Chondrocyte (in vitro differentiated cells): ENCODE measurements at places on chromosomes 16 and 17.

- DNase-seq, result no peak
Measured at GRCh38 chr17:58969156-58969555, 137.5 kb downstream of the TRIM37 start.

- DNase-seq, result peak; percentile 66
Measured at GRCh38 chr17:3980381-3981014, 16.3 kb upstream of the ATP2A3 start.

GRCh38 chr16:71885261-71885650, 1.3 kb upstream of the ZNF821 start:
- DNase-seq, result no peak

DNA sequence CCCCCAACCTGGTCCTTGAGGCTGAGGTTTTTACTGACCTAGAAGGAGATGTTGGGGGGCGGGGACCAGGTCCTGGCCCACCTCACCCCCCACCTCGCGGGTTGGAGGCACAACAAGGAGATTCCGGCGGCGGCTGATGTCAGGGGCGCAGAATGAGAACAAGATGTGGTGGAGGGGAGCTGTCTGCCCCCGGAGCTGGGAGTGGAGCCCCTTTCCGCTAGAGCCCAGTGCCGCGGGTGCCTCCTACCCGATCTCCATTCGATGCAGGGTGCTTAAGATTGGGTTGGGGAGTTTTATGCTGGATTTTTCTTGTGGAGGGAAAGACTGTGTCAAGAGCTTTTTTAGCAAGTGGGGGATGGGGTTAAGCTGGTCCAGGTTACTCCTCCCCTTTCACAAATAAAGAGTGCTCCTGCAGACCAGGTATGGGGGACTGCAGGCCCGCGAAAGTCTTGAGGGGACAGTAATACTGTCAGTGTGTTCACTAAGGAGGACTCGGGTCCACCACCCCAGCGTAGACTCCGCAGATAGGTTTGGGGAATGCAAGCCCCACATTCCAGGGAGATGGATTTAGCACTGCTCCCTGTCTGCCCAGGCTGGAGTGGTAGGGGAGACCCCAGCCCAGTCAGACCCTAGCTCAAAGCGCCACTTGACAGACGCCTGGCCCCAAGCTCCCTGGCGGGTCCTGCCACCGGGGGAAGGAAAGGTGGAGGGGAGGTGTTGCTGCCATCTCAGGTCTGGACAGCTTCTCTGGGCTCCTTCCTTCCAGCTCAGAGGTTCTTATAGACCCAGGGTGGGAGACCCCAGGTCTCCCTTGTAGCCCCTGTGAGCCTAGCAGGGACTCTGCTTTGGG, 2.0 kb downstream of the CACNA1G start:
- DNase-seq, result no peak

- no peak for DNase-seq
Measured at GRCh38 chr17:3801347-3801746, 359 bp upstream of the ITGAE start.

- DNase-seq, result no peak
Measured at GRCh38 chr17:17723354-17724261, 42.4 kb downstream of the RAI1 start.

DNA sequence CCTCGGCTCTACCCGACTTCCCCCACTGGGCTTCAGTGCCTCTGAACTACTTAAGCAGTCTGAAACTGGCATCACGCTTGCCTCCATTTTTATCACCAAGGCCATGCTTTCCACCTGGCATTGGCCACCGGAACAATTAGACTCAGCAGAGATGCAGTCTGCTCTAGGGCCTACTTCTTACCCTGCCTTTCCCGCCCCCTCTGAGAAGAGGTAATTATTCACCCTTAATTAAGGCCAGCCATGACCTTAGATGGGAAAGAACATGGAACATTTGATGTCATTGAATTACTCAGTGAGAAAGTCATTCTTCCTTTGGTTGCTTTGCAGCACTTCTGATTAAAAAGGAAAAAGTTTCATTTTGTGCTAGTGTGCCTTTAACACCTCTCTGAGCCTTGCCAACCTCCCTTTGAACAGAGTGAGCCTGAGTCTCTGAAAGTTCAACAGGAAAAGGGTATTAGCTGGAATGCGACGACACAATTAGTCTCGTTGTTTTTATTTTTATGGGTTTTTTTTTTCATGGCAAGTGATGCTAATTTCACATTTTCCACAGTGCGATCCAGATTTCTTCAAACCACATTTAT, 60.9 kb upstream of the TNRC6A start:
- no peak for DNase-seq

- no peak for DNase-seq
Measured at GRCh38 chr17:75933808-75934207, 7.0 kb downstream of the FBF1 start.

GRCh38 chr17:16878084-16878483, 93.8 kb downstream of the TNFRSF13B start:
- no peak for DNase-seq

DNA sequence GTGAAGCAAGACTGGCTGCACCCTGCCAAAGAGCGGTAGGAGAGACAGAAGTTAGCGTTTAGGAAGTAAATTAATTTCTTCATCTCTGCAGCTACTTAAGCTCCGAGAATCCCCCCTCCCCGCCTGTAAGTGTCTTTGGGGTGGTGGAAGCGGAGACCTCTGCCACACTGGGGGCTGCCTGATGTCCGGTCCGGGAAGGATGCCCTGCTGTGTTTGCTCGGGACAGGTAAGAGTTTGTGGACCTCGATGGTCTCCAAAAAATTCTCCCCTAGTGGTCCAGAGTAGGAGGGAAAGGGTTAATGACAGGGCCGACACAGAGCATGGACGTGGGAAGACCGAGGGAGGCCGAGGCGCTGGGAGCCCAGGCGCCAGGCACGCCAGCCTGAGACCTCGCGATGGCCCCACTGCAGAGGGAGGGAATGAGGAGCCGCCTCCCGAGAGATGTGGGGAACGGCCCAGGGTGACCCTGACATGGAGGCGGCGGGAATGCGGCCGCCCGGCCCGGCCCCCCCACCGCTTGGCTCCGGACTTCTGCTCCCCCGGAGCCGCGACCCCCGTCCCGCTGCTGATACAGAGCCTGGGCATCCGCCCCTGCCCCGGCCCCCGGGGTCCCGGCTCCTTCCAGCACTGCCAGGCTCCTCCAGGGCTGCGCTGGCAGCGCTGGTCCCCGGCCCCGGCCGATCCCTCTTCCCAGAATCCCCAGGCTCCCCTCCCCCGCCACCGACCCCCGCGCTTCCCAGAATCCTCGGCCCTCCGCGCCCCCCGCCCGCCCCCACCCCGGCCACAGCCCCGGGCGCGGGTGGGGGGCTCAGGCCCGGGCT, 680 bp downstream of the ZNF629 start:
- DNase-seq, result no peak

- no peak for DNase-seq
Measured at GRCh38 chr16:88458039-88458772, 5.1 kb downstream of the ZFPM1 start.

DNA sequence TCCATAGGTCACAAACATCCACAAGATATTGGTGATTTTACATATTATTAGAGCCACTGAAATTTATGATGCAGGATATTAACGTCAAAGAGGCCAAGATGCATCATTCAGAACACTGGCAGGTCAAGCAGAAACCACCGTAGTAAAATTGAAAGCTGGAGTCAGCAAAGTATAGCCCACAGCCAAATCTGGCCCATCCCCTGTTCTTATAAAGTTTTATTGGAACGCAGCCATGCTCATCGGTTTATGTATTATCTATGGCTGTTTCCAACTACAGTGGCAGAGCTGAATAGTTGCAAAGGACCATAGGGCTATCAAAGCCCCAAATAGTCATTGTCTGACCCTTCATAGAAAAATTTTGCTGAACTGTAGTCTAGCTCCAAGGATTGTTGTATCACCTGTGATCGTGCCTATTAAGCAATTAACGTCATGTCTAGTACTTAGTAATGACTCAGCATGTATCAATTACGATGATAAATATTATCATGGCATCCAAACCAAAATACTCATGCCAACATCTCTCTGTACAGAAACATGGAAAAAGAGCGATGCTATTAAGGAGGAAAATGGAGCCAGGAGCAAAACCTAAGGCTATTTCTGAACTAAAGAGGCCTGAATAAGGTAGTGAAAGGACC, 165.6 kb downstream of the IRX3 start:
- DNase-seq, result no peak

GRCh38 chr16:85660843-85661739, 27.7 kb downstream of the GINS2 start:
- DNase-seq, result peak; percentile 90
